ENCODE measurements at places on chromosomes 11 and 22.
A peak's percentile ranks its signal among the peaks of the same experiment; 100 is the strongest.

GRCh38 chr11:134481135-134481534, 69.1 kb upstream of the B3GAT1 start:
- no peak for DNase-seq

DNA sequence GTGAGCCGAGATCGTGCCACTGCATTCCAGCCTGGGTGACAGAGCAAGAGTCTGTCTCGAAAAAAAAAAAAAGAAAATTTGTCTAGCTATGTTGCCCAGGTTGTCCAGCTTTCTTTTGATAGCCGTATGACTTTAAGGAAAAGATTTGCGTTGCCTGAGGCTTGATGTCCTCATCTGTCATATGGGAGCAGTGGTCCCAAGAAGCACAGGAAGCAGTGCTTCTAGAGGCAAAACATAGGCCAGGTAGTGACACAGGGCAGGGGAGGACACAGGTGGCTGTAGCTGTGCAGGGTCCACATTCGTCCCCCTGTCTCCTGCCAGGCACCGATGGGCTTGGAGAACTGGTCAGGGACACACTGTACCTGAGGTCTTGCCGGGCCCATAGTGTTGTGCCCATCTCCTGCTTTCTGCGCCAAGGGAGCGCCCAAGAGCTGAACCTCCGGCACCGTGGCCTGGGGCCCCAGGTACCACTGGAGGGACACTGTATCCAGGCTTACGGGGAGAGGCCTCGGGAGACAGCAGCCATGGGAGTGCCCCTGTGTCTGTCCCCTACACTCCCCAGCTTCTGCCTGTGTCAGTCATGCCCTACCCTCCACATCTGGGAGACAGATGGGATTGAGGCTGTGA, 1.4 kb downstream of the LRRC74B start:
- no peak for DNase-seq

- DNase-seq, result no peak
Observed at GRCh38 chr11:5618807-5619206, 6.0 kb upstream of the TRIM34 start.

- peak; percentile 74 for DNase-seq
Observed at GRCh38 chr11:72781313-72782080, 12.3 kb downstream of the STARD10 start.

- no peak for DNase-seq
Observed at GRCh38 chr22:26770624-26771023, 113.2 kb downstream of the MIAT start.

- no peak for DNase-seq
Observed at GRCh38 chr11:122007601-122008071, 108.4 kb downstream of the BLID start.

GRCh38 chr11:64868904-64869570, 9.4 kb downstream of the EHD1 start:
- peak; percentile 57 for DNase-seq

DNA sequence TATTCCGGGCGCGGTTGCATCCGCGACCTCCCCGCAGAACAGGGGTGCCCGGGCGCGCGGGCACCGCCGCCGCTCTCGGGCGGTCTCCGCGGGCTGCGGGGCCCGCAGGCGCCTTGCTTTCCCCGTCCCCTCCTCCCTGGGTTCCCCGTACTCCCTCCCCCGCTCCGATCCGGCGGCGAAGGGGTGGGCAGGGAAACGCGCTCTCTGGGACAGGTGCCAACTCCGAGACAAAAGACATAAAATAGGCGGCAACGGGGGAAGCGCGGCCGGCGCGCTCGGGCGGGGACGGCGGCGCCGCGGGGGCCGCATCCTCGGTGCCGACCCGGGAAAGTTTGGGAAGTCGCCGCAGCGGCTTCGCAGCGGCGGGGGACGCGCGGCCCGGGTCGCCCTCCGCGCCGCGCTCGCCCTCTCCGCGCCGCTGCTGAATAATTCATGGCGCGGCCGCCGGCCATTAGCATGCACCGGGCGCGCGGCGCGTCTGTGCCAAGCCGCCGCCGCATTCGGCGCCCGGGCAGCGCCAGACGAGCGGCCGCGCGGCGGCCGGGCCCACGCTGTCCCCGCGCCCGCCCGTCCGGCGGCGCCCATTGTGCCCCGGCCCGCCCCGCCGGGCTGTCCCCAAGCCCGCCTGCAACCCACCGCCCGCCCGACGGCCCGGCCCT, 78.7 kb upstream of the PPARA start:
- peak; percentile 74 for DNase-seq

- no peak for DNase-seq
Observed at GRCh38 chr11:120548682-120549209, 37.2 kb downstream of the GRIK4 start.

GRCh38 chr22:29115682-29116288, 43.0 kb downstream of the KREMEN1 start:
- no peak for DNase-seq

DNA sequence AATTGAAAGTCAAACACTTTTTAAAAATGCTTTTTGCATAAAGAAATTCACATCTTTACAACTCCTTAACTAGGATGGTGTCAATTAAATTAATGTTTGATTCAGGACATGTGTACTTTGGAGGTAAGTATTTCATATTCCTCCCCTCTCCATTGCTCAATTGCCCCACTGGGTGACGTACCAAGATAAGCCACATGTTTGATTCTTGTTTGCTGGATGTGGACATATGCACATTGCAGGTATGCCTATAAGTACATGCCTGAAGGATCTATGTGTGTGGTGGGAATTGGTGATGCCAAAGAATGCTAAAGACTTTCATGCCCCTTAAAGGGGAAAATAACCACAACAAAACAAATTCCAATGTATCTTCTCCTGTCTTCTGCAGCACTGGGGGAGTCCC, 5.8 kb downstream of the CD44 start:
- DNase-seq, result no peak

GRCh38 chr22:43560651-43561050, 148.8 kb downstream of the MPPED1 start:
- DNase-seq, result no peak

Data from CD4-positive, alpha-beta T cell treated with Interleukin-6 for 4 hours (primary cell).